ENCODE measurements at places on chromosomes 16 and 17.
A peak's percentile ranks its signal among the peaks of the same experiment; 100 is the strongest.

DNA sequence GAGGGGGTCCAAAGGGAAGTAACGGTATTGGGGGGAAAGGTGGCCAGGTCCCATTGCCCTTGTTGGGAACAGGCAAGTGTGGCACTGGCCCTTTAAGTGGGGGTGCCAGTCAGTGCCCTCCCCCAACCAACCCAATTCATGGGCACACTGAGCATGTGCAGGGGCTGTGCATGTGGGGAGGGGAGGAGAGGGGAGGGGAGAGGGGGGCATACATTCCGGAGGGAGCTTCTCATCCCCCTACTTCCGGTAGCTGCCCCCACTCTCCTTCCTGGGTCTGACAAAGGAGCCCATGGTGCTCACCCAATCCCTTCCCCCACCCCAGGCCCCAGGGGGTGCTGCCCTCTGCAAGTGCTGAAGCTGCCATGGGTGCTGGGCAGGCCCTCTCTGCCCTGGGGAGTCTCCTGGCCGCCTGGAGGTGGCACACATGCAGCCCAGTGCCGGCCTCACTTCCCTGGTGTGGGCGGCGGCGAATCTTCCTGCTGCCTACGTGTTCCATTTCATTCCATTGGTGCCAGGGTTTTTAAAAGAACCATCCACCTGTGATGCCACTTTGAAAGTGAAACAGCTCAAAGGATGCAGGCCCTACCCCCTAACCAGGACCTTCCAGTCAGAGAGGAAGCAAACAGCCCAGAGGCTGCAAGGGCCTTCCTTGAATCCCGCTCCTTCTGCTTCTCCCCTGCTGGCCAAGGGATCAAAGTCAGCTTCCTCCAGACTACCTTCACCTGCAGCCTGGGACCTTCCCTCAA lies 11.0 kb downstream of the HEXIM2 start:
- DNase-seq: no peak

GRCh38 chr16:80806927-80807340 lies 2.5 kb upstream of the CDYL2 start:
- peak; percentile 60 for DNase-seq

- no peak for DNase-seq
Measured at GRCh38 chr17:444879-445454, 92.4 kb upstream of the RPH3AL start.

DNA sequence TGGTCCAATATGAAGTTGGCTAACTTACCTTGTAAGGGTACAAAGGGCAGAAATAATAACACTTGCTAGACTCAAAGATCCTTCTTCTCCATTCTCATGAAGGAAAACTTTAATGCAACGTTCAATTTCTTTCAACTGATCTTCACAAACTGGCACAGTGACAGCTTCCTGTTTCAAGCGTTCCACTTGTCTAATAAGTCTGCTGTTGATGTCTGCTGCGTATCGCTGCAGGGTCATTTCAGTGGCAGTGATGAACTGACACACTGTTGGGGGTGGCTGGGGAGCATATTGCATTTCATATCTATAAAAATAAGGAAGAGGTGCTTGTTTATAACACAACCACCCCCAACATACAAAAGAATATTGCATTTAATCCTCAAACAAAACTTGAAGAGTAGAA lies 33.5 kb upstream of the ARL6IP1 start:
- no peak for DNase-seq

- DNase-seq: no peak
Measured at GRCh38 chr16:89918453-89919347, at the start of gene MC1R. TSS of gene MC1R (plus strand) at chr16:89918862. CDS start at chr16:89919259, 397 bp downstream.

- peak; percentile 14 for DNase-seq
Measured at GRCh38 chr17:12549499-12550041, 116.1 kb upstream of the MYOCD start.

DNA sequence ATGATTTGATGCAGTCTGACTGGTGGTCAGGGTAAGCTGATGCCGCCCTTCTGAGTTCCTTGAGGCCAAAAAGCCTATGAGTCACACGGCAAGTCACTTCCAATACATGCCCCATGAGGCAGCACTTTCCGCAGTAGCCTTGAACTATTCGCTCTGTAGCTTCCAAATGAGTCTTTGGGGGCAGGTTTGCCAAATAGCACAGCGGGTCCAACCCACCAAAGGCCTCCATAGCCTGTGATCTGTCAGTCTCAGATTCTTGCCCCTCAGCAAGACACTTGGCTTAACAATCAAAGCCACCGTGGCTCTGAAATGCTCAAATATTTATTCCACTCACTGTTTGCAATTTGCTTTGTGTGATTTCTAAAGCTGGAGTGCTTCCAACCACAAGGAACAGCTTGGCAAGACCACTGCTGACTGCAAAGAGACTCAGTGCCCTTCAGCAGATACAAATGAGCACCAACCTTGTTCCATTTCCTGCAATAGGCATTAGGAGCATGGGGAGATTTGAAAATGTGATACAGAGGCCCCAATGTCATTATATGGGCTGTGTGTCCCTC lies 45.4 kb downstream of the CLEC19A start:
- DNase-seq: no peak

DNA sequence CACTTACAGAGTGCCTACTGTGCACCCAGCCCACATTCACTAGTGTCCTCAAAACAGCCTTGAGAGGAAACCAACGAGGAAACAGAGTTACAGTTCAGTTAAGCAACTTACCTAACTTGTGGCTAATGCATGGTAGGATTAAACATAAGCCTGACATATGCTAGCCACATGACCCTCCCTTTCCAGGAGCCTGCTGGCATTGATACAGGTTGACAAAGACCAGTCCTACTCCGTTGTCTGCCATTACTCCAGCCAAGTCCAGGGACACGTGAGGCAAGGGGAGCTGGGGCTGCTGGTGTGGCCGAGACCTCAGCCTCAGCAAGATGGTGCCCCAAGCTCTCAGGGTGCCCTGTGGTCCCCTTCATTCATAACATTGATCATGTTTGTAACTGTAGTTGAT lies 37.9 kb downstream of the SNX20 start:
- DNase-seq: no peak

- DNase-seq: no peak
Measured at GRCh38 chr17:59299400-59300092, 31.9 kb upstream of the YPEL2 start.

- no peak for DNase-seq
Measured at GRCh38 chr16:29789775-29790182, 772 bp upstream of the KIF22 start.

- no peak for DNase-seq
Measured at GRCh38 chr17:54177606-54178308, 355.0 kb downstream of the KIF2B start.

- DNase-seq: peak; percentile 35
Measured at GRCh38 chr16:84726079-84726668, 26.4 kb downstream of the USP10 start.

DNA sequence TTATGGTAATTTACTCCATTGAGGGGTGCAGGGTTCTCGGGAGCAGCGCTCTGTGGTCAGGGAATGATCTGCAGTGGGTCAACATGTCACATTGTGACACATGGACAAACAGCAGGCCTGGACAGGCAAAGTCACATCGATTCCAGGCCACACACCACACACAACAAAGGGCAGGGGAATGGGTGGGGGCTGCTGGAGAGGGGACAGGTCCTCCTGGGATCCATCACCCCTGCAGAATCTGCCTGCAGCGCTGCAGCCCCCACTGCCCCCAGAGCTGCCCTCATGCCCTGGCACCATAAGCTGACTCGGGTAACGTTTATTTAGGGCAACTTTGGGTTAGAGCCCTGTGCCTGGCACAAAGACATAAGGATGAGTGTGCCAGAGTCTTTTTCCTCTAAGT lies 9.1 kb downstream of the PEMT start:
- DNase-seq: no peak

DNA sequence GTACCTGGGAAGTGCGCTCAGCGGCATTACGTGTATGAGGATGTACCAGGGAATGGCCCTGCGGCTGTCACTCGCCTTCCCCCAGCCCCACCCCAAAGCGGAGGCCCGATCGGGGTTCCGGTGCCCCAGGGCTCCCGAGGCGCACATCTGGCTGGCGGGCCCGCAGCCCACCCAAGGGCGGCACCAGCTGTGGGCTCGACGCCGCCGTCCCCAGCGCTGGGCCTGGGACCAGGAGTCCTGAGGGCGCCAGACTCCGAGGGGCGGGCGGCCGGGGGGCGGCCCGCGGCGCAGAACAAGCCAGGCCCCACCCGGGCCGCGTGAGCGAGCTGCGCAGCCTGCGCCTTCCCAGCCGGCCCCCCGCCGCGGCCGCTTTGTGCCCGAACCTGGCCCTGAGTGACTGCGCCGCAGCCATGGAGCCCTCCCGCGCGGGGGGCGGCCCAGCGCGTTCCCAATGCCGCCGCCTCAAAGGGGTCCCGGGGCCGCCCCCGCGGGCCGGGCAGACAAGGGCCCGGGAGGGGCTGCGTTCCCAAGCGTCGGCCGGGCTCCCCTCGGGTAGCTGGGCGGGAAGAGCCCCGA lies 17.4 kb downstream of the ZNF423 start:
- no peak for DNase-seq

GRCh38 chr16:5019775-5020174 lies 14.0 kb downstream of the NAGPA start:
- DNase-seq: no peak

DNA sequence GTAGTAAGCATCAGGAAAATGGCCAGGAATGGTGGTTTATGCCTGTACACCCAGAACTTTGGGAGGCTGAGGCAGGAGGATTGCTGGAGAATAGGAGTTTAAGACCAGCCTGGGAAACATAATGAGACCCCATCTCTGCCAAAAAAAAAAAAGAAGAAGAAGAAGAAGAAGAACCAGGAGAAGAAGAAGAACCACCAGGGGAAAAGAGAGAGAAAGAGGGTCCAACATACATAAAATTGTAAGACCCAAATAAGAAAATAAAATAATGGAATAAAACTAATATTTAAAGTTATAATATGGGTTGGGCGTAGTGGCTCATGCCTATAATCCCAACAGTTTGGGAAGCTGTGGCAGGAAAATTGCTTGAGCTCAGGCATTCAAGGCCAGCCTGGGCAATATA lies 408.4 kb downstream of the ZFHX3 start:
- no peak for DNase-seq

- DNase-seq: no peak
Measured at GRCh38 chr16:10616756-10617640, 36.6 kb upstream of the EMP2 start.

- DNase-seq: no peak
Measured at GRCh38 chr16:30609002-30609925, 925 bp downstream of the ZNF689 start.

- peak; percentile 87 for DNase-seq
Measured at GRCh38 chr16:85395207-85395912, 217.8 kb upstream of the GSE1 start.

DNA sequence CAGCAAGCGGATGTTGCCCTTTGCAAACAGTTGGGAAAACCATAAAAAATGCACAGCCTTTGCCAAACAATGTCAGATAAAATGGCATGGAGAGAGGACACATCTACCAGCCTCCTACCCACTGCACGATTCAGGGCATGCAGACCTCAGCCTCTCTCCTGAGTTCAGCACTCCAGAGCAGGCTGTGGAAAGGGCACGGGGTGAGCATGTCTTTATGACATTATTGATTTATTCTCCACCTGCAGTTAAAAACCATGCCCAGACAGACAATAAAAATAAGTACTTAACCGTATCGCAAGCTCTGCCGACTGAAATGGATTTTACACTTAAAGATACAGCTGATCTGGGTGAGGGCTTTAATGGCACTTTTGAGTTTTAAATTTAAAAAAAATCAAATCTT lies 127.1 kb downstream of the MAF start:
- no peak for DNase-seq

DNA sequence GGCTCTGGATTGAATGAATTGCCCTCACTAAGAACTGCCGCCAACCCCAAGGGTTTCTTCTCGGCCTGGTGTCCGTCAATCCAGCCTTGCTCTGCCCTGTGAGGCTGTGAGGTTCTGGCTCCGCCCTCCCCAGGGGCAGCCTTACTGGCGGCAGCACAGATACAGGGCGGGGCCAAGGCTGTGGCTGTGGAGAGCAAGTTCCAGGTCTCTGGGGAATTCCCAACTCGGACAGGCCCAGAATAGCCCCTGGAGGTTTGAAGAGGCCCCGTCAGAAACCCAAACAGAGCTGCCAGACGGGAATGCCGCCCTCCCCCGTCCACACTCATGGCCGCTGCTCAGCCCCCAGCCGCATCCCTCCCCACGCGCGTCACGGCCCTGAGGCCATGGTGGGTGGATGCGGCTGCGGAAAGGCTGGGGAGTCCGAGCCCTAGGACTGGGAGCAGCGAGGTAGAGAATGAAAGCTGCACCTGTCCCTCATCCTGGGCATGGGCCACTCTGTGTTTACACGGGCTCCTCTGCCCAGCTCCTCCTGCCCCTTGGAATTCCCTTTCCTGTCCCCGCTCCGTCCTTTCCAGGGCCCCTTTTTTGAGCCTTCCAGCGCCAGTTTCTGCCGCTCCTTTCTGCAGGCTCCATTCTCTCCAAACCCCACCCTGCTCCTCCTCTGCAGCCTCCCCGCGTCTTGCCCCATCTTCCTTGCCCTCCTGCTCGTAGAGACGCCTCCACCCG lies 660 bp upstream of the PRRT2 start:
- DNase-seq: peak; percentile 90

DNA sequence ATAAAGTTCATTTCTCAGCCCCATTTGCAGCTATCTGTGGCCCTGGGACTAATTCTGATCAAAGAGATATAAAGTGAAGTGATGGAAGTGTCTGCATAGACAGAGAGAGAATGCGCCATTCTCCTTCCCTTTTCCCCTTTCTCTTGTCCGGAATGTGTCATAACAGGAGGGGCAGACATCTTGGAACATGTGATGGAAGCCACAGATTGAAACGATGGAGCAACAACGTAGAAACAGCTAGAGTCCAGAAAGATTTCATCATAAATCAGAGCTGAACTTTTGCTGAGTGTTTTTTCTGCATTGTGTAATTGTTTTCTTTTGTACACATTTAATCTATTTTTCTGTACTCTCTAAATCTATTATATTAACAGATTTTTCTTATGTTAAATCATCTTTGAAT lies 11.3 kb downstream of the ASGR1 start:
- no peak for DNase-seq

- DNase-seq: no peak
Measured at GRCh38 chr17:50469671-50470305, 1.1 kb upstream of the CHAD start.

DNA sequence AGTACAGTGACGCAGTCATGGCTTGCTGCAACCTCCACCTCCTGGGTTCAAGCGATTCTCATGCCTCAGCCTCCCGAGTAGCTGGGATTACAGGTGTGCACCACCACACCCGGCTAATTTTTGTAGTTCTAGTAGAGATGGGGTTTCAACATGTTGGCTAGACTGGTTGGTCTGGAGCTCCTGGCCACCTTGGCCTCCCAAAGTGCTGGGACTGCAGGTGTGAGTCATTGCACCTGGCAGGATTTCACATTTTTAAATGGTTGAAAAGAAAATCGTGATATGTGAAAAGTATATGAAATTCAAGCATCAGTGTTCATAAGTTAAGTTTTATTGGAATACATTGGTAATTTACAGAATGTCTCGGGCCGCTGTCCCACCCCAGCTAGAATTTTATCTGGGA lies 2.6 kb downstream of the RMI2 start:
- no peak for DNase-seq

- DNase-seq: no peak
Measured at GRCh38 chr17:41178843-41179616, 1.0 kb upstream of the KRTAP4-2 start.

DNA sequence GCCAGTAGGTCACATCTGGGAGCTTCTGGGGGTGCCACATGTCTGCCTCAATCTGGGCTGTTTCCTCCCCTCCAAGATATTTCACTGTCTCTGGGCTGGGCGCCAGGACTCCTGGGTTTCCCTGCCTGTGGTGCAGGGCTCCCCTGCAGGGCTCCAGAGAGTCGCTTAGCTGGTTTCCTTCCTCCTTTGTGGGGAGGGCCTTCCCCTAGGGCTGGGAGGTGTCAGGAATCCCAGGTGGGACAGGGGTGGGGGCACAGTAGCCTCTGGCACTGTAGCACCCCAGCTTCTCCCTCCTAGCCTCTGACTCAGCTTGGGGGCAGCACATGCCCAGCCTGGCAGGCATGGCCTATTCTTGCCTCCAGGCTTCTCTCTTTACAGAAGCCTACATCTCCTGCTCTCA lies 2.6 kb downstream of the RARA start:
- DNase-seq: no peak

Data from non-pigmented ciliary epithelial cell (primary cell).